ENCODE measurements at places on chromosomes 12 and 14. TPM values are rescaled to one million over a fixed set of nuclear protein-coding genes. Genes with fewer than 3 reads are reported as not detected.

FOXG1 gene
- not detected for polyA plus RNA-seq

KRT2 gene
- not detected for polyA plus RNA-seq

AMN gene
- 2.4 TPM for polyA plus RNA-seq

GRCh38 chr12:466039-466438, 6.3 kb downstream of the B4GALNT3 start:
- no peak for DNase-seq
- peaks cover 3% of the 10 kb centered on the region for H3K36me3 ChIP-seq
- no peak overlapping the region for H3K4me3 ChIP-seq
- H3K27ac ChIP-seq = no peak overlapping the region

DNA sequence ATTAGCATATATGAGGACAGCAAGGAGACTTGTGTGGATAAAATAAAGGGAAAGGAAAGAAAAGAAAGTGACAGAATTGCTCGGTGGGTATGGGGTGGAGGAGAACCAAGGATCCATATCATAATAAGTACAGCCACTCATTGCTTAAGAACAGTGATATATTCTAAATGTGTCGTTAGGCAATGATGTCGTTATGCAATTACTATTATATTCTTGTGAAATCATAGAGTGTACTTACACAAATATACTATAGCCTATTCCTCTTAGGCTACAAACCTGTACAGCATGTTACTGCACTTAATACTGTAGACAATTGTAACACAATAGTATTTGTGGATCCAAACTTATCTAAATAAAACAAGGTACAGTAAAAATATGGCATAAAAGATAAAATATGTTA, 271.1 kb downstream of the CCER1 start:
- no peak overlapping the region for H3K27ac ChIP-seq
- no peaks in the 10 kb centered on the region for H3K4me1 ChIP-seq
- no peak for DNase-seq
- no peaks in the 10 kb centered on the region for H3K27me3 ChIP-seq
- H3K4me3 ChIP-seq = no peak overlapping the region

- no peaks in the 10 kb centered on the region for H3K36me3 ChIP-seq
- no peak overlapping the region for H3K4me3 ChIP-seq
- H3K27me3 ChIP-seq = peaks cover 34% of the 10 kb centered on the region
- no peak for DNase-seq
Observed at GRCh38 chr14:93764211-93764659, 24.1 kb downstream of the PRIMA1 start.

- H3K4me3 ChIP-seq = no peak overlapping the region
- no peak overlapping the region for H3K27ac ChIP-seq
- no peaks in the 10 kb centered on the region for H3K27me3 ChIP-seq
- no peaks in the 10 kb centered on the region for H3K36me3 ChIP-seq
- no peak for DNase-seq
Observed at GRCh38 chr14:102415671-102416070, 52.9 kb downstream of the TECPR2 start.

DNA sequence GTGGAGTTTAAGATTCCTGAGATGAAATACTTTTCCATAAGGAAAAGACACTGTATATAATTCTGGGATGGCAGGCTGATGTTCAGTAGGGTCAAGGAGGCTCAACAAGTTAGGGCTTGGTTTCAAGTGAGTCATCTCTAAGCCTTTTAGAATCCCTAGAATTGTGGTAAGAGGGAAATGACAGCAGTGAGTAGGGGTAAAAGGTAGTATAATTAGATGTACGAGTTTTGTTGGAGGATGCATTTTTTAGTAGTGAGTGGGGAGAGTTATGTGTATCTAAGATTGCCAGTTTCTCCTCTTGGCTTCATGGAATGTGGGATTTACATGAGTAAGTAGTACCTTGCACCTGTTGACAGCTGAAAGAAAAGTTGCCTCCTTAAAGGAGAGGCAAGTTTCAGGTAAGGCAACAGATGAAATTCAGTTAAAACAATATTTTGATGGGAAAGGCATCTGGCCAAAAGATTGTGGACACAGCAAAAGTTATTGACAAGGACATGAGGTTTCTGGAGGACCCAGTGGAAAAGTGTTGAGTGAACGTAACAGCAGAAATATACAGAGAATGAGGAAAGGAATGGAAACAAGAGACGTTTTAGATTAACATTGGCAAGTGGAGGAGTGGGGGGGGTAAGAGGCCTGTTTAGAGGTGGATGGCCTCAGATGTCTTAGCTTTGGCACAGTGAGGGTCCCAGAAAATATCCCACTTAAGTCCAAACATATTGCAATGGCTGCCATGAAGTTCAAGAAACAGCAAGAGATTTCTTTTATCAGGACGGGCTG, 21.8 kb downstream of the LMO3 start:
- H3K4me1 ChIP-seq = no peaks in the 10 kb centered on the region
- no peak for DNase-seq
- no peaks in the 10 kb centered on the region for H3K27me3 ChIP-seq

GRCh38 chr14:80390906-80391305, 179.6 kb upstream of the DIO2 start:
- H3K4me3 ChIP-seq = no peak overlapping the region
- no peaks in the 10 kb centered on the region for H3K4me1 ChIP-seq
- no peak for DNase-seq
- no peaks in the 10 kb centered on the region for H3K27me3 ChIP-seq
- no peaks in the 10 kb centered on the region for H3K36me3 ChIP-seq

DNA sequence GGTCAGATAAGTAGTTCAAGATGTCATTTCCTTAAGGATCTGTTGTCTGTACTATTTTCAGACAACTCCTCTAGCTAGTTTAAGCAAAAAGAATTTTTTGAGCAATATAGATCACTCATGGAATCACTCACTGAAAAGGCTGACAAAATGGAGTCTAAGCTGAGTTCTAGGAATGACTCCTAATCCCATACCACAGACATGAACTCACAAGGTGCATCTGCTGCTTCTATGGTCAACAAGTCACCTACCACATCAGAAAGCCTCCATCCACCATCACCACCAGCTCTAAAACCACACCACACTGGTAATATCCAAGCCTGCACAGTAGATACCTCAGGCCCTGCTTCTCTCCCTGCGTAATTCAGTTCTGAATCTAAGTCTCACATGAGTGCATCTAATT, 33.0 kb downstream of the PWP1 start:
- no peak for DNase-seq
- no peaks in the 10 kb centered on the region for H3K4me1 ChIP-seq
- no peak overlapping the region for H3K27ac ChIP-seq
- H3K27me3 ChIP-seq = no peaks in the 10 kb centered on the region
- H3K36me3 ChIP-seq = peaks cover 30% of the 10 kb centered on the region

DNA sequence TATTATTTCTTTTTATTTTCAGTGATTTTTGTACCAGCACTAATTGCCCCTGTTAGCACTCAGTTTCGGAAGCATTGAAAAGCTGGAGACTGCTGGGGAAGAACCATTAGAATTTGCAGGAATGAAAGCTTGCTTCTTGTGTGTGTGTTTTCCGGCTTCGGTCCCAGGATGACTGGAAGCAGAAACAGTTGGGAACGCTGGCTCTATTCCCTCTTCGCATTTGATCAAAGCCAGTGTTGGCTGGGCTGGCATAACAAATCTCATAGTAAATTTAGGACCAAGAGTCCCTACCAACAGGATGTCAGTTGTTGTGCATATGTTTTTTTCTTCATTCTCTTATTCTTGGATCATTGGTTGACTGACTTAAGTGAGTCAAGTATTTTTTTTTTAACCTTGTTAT, 53.6 kb upstream of the TRAF3 start:
- DNase-seq = no peak
- H3K36me3 ChIP-seq = peaks cover 55% of the 10 kb centered on the region
- H3K4me1 ChIP-seq = no peaks in the 10 kb centered on the region
- H3K4me3 ChIP-seq = no peak overlapping the region

DNA sequence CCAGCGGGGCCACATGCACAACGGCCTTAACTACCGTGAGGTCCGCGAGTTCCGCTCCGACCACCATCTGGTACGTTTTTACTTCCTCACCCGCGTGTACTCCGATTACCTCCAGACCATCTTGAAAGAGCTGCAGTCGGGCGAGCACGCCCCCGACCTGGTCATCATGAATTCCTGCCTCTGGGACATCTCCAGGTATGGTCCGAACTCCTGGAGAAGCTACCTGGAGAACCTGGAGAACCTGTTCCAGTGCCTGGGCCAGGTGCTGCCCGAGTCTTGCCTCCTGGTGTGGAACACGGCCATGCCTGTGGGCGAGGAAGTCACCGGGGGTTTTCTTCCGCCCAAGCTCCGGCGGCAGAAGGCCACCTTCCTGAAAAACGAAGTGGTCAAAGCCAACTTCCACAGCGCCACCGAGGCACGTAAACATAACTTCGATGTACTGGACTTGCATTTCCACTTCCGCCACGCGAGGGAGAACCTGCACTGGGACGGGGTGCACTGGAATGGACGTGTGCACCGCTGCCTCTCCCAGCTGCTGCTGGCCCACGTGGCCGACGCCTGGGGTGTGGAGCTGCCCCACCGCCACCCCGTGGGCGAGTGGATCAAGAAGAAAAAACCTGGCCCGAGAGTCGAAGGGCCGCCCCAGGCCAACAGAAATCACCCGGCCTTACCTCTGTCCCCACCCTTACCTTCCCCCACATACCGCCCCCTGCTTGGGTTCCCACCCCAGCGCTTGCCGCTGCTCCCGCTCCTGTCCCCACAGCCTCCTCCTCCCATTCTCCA, 155.7 kb upstream of the AMIGO2 start:
- DNase-seq = no peak
- peak overlapping the region; percentile 74 for H3K27ac ChIP-seq
- H3K36me3 ChIP-seq = peaks cover 12% of the 10 kb centered on the region

IFI27 gene
- polyA plus RNA-seq = not detected

KRT83 gene
- not detected for polyA plus RNA-seq

DNA sequence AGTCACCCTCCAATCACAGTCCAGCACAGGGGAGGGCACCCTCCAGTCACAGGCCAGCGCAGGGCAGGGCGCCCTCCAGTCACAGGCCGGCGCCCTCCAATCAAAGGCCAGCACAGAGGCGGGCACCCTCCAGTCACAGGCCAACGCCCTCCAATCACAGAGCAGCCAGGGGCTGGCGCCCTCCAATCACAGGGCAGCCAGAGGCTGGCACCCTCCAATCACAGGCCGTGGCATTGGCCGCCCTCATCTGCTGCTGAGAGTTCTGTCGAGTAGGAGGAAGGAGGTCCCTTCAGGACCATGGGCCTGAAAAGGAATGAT, 26.6 kb downstream of the DDX51 start:
- no peak overlapping the region for H3K27ac ChIP-seq
- no peak overlapping the region for H3K4me3 ChIP-seq
- H3K4me1 ChIP-seq = no peaks in the 10 kb centered on the region
- no peaks in the 10 kb centered on the region for H3K27me3 ChIP-seq

PPP1R12A gene
- polyA plus RNA-seq = 52.8 TPM

NOVA1 gene
- polyA plus RNA-seq = not detected

LPAR5 gene
- polyA plus RNA-seq = 43.2 TPM

POTEG gene
- not detected for polyA plus RNA-seq

- DNase-seq = peak; percentile 55
- peak overlapping the region; percentile 93 for H3K27ac ChIP-seq
- peak overlapping the region; percentile 99 for H3K4me3 ChIP-seq
- no peaks in the 10 kb centered on the region for H3K27me3 ChIP-seq
- peaks cover 21% of the 10 kb centered on the region for H3K36me3 ChIP-seq
- H3K4me1 ChIP-seq = peaks cover 77% of the 10 kb centered on the region
Observed at GRCh38 chr12:75482646-75483045, 2.1 kb downstream of the GLIPR1 start.

JDP2 gene
- 3.3 TPM for polyA plus RNA-seq

- peaks cover 8% of the 10 kb centered on the region for H3K27me3 ChIP-seq
- no peaks in the 10 kb centered on the region for H3K36me3 ChIP-seq
- DNase-seq = no peak
- no peak overlapping the region for H3K4me3 ChIP-seq
- no peak overlapping the region for H3K27ac ChIP-seq
Observed at GRCh38 chr12:49930515-49931288, 19.8 kb upstream of the AQP2 start.

DNA sequence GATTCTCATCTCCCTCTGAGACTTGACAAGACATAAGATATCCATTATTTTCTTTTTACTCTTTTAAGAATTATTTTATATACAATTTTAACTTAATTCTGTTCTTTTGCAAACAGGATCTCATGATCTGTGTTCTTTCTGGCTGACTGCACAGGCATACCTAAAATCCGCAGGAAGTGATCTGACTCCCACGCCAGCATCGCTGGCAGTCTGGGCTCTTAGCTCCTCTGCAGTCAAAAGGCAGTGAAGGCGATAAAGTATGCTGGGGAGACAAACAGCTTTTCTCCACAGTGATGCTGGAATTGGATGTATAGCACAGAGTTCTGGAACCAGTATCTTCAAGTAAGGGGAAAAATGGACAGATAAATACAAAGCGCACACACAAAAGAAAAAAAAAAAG, 52.4 kb downstream of the DICER1 start:
- DNase-seq = no peak
- peaks cover 13% of the 10 kb centered on the region for H3K4me1 ChIP-seq
- H3K36me3 ChIP-seq = peaks cover 29% of the 10 kb centered on the region
- no peaks in the 10 kb centered on the region for H3K27me3 ChIP-seq
- H3K4me3 ChIP-seq = no peak overlapping the region

GRCh38 chr12:66203820-66204219, 14.8 kb downstream of the IRAK3 start:
- H3K4me1 ChIP-seq = no peaks in the 10 kb centered on the region
- no peak for DNase-seq
- H3K36me3 ChIP-seq = no peaks in the 10 kb centered on the region
- no peak overlapping the region for H3K4me3 ChIP-seq
- no peak overlapping the region for H3K27ac ChIP-seq

DNA sequence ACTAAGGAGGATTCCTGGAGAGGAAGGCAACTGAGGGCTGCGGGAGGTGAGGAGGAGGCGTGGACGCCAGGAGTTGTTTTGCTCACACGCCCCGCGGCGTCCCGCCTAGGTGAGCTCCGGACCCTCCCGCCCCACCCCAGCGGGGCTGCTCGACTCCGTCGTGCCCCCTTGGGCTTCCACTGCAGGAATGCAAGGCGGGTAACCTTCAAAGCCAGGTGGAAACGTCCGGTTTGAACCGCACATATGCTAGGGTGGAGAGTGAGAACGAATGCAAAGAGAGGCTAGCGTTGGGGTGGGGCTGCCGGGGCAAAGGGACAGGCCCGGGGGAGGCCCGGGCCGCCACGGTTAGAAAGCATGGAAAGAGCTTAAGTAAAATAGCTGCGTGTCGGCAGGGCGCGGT, 5.4 kb upstream of the DPPA3 start:
- no peak overlapping the region for H3K4me3 ChIP-seq
- H3K36me3 ChIP-seq = no peaks in the 10 kb centered on the region
- H3K27me3 ChIP-seq = no peaks in the 10 kb centered on the region
- no peaks in the 10 kb centered on the region for H3K4me1 ChIP-seq

PTPN6 gene
- polyA plus RNA-seq = 583 TPM

DNA sequence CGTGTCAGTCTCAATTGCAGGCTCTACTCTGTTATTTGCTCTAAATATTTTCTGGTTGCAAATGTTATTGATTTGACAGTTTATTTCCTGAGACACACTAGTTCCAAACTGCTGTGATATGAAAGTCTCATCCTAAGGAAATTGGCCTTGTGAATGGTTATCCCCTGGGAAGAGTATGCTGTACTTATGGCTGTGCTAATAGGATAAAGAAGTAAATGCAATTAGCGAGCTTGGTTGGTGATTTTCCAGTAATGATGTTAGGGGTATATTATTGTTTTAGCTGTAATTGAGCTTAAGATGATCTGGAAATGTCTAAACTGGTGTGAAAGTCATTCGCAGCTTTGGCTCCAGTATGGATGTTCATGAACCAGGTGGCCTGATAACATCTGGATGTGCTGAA, 197.9 kb downstream of the SUDS3 start:
- H3K4me1 ChIP-seq = no peaks in the 10 kb centered on the region
- H3K27me3 ChIP-seq = peaks cover 5% of the 10 kb centered on the region
- no peak overlapping the region for H3K27ac ChIP-seq
- no peak for DNase-seq
- H3K36me3 ChIP-seq = no peaks in the 10 kb centered on the region
- H3K4me3 ChIP-seq = no peak overlapping the region

FAM181A gene
- not detected for polyA plus RNA-seq

Data from naive B cell (primary cell).